ENCODE measurements at places on chromosomes 5 and 9.

- no peak for DNase-seq
These were observed 26.0 kb upstream of the MAST4 start for GRCh38 chr5:66570201-66570600.

- peak; percentile 83 for DNase-seq
These were observed 15.0 kb upstream of the PTBP3 start for GRCh38 chr9:112348257-112349007.

DNA sequence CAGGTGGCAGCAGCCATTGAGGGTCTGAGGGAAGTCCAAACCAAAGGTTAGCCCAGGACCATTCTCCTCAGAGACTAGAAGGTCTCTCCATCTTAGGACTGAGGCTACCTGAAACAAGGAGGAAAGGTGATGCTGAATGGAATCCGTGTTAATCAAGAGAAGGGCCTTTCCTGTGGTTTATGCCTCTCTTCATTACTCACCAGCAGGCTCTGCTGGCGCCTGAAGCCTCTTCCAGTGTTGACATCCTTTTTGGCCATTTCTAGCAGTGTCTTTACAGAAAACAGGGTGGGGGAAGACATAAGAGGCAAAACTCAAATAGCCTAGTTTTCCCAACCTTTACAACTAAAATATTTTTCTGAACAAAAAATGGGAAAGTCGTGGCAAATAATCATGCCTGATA is 98.0 kb downstream of the ENC1 start:
- DNase-seq: no peak

- peak; percentile 53 for DNase-seq
These were observed at the start of gene PCDHA6 for GRCh38 chr5:140827704-140828361. Gene PCDHA6, plus strand, starts transcription at chr5:140827960. Its CDS starts 132 bp downstream, at chr5:140828092.

GRCh38 chr9:117307701-117308100 is 107.2 kb downstream of the ASTN2 start:
- DNase-seq: no peak

- DNase-seq: no peak
These were observed 49.2 kb downstream of the ROR2 start for GRCh38 chr9:91900797-91901177.

DNA sequence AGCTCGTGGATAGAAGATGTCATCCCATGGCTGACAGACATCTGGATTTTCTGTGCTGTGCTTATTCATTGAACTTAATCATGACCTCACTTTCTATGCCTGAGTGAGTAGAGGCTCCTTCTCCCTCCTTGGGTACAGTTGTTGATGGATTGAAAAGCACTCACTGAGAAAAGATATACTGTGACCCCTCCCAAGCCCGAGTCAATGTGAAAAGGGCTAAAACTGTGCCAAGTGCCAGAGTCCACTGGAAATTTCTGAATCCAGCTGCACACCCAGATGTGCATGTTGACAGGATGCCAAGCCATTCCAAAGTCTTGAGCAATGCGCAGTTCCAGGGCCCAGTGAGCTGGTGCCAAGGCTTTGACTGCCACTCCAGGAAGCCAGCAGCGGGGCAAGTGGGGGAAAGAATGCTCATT is 473.0 kb downstream of the NTRK2 start:
- DNase-seq: no peak

DNA sequence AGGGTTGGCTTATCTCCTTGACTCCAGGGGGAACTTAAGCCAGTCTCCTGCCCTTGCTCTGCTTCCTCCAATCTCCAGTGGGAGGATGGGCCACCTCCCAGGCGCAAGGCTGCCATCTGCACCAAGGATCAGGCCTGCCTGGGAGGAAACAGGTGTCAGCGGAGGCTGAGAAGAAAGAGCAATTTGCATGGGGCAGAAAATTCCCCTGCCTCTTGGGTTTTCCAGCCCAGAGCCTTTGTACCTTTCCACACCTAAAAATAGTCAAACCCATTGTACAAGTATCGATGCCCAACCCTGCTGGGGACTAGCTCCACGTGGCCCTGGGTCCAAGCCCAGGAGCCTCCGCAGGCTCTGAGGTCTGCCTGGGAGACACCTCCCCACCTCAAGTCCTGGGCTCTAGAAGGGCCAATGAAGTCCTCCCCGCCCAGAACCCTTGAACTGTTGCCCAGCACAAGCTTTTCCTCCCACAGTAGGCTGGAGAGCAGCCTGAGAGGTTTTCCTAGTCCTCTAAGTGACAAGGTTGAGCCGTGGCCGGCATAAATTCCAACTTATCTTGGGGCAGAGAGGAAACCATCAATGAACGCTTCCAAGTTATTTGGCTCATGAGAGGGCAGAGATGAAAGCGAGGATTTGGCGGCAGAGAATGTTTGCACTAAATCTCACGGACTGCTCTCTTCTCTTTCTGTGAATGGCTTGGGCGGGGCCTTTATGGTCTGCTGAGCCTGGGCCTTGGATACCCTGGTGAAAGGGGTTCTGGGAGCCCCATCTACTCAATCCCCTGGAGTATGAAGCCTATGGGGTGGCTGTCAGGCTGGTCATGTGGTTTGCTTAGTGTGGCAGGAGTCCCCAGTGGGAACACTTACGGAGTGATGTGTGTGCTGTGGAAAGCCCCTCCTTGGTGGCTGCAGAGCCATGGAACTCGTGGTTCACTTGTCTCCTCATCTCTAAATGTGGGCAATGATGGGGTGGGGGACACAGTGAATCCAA is 15.6 kb downstream of the JADE2 start:
- DNase-seq: no peak

DNA sequence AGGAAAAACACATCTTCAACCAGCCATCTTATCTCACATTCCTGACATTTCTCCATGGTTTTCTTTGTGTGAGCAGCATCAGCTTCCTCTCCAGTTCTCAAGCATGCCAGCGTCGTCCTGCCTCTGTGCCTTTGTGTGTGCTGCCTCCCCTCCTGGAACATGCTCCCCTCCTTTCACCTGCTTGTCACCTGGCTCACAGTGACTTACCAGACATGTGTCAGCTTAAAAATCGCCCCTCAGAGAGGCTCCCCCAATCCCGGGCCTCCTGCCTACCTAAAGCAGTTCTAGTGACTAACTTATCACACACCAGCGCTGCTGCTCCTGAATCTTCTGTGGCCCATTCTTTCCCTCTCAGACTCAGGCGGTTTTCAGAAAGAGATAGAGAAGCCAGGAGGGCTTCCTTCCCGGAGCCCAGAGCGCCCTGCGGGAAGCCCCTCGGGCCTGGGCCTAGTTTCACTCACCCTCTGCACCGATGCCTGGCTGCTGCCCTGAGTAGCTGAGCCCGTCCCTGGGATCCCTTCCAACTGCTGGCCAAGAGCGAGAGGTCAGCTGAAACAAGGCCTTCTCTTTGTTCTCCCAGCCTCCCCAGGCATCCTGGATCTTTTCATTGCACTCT is 51.1 kb upstream of the MVB12B start:
- peak; percentile 95 for DNase-seq

GRCh38 chr9:88938189-88938588 is 53.1 kb upstream of the S1PR3 start:
- DNase-seq: no peak

- DNase-seq: no peak
These were observed 125.3 kb upstream of the DAPK1 start for GRCh38 chr9:87372356-87372851.

DNA sequence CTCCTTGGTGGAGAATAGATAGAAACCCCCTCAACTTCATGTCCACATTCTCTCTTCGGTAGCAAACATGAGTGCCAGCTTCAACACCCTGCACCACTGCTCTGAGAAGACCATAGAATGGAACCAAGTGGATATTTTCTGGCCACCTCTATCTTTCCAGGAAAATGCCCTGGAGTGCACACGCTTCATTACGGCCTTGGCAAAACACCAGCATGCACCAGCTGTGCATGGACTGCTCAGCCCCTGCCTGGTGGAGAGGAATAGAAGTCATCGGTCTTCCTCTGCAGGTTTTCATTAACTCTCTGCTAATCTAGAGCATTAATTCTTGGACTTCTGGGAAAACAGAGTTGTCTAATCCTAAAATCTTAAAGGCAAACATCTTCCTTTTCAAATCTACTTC is 211.6 kb upstream of the TMEM161B start:
- peak; percentile 25 for DNase-seq

DNA sequence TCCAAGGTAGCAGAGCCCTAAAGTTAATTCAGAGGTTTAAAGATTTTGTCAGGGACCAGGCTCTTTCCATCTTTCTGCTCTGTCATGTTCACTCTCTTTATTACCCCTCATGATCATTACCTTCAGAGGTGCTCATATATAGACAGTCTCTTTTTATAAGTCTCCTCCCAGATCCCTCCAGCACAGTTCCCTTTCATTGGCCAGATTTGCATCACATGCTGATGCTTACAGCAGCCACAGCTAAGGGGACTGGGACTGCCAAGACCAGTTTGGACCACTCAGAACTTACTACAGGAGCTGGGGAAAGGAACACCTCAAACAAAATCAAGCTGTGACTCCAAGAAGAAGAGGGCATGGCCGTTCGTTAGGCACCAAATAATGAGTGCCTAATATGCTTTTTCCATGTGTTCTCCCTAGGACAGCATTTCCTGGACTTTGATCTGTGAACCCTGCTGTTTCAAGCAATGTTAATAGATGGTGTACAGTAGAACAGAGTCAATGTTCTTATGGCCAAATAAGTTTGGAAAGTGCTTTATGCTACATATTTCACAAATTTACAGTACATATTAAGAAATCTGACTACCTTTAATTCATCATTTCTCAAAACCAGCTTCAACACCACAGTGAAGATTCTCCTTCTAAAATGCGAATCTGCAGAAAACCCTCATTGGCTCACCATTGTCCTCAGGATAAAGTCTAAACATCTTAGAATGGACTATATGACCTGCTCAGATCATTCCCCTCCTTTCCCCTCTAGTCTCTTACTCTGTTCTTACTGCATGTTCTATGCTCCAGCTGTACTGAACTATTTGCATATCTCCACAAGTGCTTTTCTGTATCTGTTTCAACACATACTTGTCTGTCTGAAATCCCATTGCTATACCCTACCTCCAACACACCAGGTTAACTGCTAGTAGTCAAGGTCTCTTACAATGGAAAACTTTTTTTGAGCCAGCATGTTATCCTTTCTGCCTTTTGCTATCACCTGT is 3.4 kb downstream of the C5orf58 start:
- no peak for DNase-seq

DNA sequence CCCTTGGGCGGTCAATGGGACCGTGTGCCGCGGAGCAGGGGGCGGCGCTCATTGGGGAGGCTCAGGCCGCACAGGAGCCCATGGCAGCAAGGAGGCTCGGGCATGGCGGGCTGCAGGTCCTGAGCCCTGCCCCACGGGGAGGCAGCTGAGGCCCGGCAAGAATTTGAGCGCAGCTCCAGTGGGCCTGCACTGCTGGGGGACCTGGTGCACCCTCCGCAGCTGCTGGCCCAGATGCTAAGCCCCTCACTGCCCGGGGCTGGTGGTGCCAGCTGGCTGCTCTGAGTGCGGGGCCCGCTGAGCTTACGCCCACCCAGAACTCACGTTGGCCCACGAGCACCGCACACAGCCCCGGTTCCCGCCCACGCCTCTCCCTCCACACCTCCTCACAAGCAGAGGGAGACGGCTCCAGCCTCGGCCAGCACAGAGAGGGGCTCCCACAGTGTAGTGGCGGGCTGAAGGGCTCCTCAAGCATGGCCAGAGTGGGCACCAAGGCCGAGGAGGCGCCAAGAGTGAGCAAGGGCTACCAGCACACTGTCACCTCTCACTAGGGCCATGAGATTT is 141.1 kb upstream of the OR13F1 start:
- DNase-seq: no peak

- DNase-seq: no peak
These were observed 99.9 kb downstream of the KLF4 start for GRCh38 chr9:107389617-107390071.

GRCh38 chr9:5999443-6000101 is 15.9 kb downstream of the RANBP6 start:
- no peak for DNase-seq

GRCh38 chr5:65248896-65249295 is 232.8 kb downstream of the ADAMTS6 start:
- DNase-seq: no peak

DNA sequence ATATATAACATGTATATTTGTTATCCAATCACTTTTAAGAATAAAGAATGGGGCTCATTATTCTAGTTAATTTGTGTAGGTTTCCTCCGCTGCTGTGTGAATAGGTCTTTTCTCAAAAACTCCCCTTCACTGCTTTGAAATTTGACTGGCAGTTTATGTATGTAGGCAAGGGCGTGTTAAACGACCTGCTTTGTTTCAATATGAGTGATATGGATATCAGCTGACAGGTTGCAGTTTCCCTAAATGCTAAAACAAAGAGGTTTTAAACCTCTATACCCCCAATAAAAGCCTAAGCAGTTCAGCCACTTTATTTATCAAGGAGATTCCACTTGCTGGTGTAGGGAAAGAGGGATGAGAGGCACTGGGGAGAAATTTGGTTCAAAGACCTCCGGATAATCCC is 159.6 kb downstream of the TMEM167A start:
- no peak for DNase-seq

DNA sequence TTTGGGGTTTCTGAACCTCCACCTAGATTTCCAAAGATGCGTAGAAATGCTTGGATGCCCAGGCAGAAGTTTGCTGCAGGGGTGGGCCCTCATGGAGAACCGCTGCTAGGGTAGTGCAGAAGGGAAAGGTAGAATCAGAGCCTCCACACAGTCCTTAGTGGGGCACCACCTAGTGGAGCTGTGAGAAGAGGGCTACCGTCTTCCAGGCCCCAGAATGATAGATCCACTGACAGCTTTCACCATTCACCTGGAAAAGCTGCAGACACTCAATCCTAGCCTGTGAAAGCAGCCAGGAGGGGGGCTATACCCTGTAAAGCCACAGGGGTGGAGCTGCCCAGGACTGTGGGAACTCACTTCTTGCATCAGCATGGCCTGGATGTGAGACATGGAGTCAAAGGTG is 13.3 kb upstream of the HSDL2 start:
- no peak for DNase-seq

GRCh38 chr9:137740312-137740711 is 121.5 kb downstream of the EHMT1 start:
- no peak for DNase-seq

GRCh38 chr9:84301851-84302250 is 38.7 kb downstream of the SLC28A3 start:
- no peak for DNase-seq

GRCh38 chr9:34331196-34331595 is 1.8 kb downstream of the NUDT2 start:
- peak; percentile 18 for DNase-seq

DNA sequence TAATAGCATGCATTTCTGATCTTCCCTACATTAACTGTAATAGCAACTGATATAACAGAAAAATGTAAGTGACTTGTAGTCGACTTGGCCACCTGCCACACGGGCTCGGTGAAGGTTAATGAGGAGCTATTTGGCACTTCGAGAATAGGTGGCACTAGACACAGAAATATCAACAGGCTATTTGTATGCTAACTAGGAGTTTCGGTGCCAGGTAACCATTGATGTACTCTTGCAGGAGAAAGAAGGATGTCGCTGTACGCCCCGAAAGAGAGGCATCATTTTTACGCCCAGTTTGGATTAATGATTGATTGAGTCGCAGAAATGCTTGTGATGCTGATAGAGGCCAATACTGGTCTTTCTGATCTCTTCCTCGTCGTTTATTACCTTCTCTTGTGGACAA is 516 bp upstream of the DMRT2 start:
- no peak for DNase-seq

GRCh38 chr5:170442921-170443320 is 53.8 kb upstream of the KCNMB1 start:
- DNase-seq: no peak

GRCh38 chr5:115758356-115758755 is 58.1 kb downstream of the CDO1 start:
- no peak for DNase-seq
